ENCODE measurements at places on chromosomes 3 and 15.

DNA sequence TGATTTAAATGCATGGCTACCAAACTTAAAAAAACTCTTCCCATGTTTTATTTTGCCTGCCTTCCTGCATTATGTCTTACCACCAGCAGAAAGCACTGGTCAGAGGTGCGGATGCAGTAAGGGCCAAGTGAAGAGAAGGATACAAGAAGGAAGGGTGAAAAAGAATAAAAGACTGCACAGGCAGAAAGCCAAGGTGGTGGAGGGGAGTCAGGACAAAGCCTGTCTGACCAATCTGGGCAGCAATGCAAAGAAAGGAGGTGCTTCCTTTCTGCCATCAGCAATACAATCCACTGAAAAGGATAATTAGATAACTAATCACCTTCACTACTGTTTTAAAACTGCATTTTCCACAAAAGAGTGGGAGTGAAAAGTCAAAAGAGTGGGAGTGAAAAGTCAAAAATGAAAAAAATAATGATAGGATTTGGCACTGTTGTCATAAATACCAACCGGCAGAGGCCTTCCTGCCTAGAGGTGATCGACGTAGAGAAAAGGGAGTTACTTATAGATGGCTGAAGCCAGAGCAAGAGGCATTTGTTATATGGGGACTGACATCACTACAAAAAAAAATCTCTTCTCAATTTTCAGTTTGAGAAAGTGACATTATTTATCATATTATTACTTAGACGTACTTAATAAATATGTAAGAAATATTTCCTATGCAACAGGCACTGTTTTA is 385.3 kb downstream of the TBC1D5 start:
- DNase-seq: no peak

DNA sequence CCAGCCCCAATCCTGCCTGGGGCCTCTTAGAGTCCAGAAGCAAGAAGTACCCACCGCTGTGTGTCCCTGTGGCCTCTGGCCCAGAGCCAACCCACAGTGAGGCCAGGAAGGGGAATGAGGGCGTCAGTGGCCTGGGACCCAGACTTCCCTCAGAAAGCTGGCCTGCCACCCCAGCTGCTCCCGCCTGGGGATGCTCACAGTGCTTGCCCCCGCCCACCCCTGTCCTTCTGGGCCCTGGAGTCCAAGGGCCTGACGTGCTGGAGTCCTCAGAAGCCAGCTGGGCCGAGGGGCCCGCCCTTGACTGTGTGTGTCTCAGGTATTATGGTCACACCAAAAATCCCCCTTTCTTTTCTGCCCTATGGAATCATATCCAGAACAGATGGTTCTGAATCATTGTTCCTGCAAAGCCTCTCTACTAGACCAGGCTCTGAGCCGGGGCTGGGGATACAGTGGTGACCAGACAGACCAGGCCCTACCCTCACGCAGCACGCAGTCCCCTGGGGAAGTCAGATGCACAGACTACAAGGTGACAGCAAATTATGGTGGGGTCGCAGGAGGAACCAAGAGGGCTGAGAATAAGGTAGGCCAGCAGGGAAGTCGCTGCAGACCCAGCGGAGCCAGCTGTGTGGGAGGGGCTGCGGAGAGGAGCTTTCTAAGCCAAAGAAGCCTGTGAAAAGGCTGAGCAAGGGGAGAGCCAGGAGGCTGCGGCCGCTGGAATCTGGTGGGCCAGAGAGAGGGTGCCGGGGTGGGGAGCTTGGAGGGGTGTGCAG is 99.1 kb downstream of the VGLL4 start:
- DNase-seq: no peak

GRCh38 chr15:56839099-56839498 is 79.3 kb upstream of the TCF12 start:
- no peak for DNase-seq

- DNase-seq: no peak
These were observed 42.1 kb upstream of the NSMCE3 start for GRCh38 chr15:29311696-29312095.

DNA sequence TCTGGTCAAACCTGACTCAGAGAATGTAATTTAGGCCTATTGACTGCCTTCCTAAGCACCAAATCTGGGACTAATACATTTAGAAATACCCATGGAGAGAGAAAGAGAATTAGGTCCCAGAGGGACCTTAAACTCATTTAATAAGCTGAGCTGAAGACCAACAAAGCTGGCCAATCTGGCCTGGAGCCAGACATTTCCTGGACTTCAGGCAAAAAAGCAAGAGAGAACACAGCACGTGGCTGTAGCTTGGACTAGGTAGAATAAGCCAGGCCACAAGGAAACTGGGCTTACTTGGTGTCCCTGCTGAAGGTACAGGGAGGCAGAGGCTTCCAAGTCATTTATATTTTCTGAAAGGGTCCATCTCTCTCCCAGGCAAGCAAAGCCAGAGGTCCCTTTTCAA is 88.1 kb downstream of the RTP4 start:
- peak; percentile 35 for DNase-seq

DNA sequence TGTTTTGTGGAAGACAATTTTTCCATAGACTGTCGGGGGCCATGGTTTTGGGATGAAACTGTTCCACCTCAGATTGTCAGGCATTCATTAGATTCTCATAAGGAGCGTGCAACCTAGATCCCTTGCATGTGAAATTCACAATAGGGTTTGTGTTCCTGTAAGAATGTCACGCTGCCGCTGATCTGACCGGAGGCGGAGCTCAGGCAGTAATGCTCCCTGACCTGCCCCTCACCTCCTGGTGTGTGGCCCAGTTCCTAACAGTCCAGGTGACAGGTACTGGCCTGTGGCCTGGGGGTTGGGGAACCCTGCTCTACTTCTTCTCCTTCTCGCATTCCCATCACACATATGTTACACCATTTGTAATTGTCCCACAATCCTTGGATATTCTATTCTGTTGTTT is 11.0 kb downstream of the CHRNA7 start:
- no peak for DNase-seq

GRCh38 chr3:43346978-43347749 is 60.8 kb downstream of the SNRK start:
- no peak for DNase-seq

DNA sequence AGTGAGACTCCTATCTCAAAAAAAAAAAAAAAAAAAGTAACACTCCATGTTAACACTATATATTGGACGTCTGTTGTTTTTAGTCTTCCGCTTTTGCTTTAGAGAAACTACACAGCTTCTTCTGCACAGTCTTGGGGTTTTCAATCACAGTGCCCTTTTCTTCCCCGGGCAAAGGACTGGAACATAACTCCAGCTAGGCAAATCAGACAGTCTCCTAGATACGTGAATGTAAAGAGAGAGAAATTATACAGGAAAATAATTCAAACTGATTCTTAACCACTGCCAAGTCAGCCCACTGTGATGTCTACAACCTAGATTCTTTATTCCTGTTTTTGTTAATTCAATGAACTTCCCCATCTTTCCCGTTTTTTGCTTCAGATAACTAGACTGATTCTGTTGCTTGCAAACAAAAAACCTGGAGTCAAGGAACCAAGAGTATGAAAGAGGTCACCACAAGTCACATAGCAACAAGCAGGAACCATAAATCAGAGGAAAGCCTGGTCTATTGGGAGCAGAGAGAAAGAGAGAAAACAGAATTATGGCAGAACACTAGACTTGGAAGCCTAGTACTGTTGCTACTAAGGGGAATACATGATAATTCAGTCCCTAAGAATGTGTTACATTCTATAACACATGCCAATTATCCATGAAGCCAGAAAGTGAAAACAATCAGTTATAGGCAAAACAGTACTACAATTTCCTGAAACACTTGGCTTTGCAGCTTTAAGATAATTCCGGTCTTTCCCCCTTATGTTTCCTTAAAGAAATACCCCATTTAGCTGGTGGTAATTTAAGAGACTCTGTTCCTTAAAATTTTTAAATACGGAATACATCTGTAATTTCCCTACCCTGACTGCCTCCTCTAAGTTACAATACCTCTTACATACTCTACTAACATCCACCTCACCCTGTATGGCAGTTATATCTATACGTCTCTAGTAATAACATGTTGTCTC is 63.1 kb downstream of the TBL1XR1 start:
- DNase-seq: no peak

DNA sequence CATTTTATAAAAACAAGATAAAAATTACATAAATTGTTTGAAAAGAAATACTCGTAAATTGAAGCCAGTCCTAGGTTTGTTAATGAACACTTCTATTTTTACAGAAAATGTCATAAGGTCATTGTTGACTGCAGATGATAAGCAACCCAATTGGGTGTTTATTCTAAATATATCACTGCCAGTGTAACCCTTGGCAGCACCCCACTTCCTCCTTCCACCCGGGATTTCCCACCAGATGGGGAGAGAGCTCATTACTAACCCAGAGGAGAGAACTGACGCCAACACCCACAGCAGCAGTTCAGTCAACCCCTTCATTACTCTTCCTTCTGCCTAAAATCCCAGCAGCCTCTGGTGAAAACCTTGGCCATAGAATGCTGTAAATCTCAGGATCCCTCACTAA is 307.6 kb downstream of the GAP43 start:
- no peak for DNase-seq

- DNase-seq: peak; percentile 33
These were observed at the start of gene DZIP1L for GRCh38 chr3:138114988-138115971. TSS of gene DZIP1L (minus strand) at chr3:138115608. CDS start at chr3:138103971, 11,637 bp downstream.

GRCh38 chr3:161560008-161560637 is 63.5 kb downstream of the OTOL1 start:
- peak; percentile 22 for DNase-seq

- no peak for DNase-seq
These were observed 762 bp upstream of the IQSEC1 start for GRCh38 chr3:13074006-13074375.

- DNase-seq: no peak
These were observed 130.6 kb downstream of the TPRA1 start for GRCh38 chr3:127459891-127460290.

- DNase-seq: no peak
These were observed 19.0 kb downstream of the AGTR1 start for GRCh38 chr3:148716657-148717056.

- no peak for DNase-seq
These were observed 15.9 kb downstream of the SLC49A4 start for GRCh38 chr3:122810734-122811133.

- DNase-seq: no peak
These were observed 258.1 kb upstream of the ROPN1 start for GRCh38 chr3:124250053-124250452.

- DNase-seq: no peak
These were observed 10.4 kb downstream of the SLITRK3 start for GRCh38 chr3:165185707-165186327.

- DNase-seq: no peak
These were observed 239.3 kb downstream of the EPHB1 start for GRCh38 chr3:135034291-135034768.

DNA sequence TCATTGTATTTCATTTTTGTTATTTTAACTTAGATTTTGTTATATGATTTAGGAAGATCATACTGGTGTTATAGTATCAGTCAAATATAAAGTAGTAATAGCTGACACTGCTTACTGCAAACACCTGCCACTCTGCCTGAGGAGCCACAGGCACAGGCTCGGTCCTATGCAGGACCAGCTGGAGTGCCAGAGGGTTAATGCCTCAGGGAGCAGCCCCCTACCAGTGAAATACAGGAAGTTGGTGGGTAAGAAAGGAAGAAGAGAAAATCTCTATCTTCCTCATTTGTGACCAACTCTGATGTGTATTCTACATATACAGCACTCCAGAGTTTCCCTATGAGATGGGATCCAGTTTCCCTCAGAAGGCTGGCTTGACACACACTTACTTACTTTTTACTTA is 593.3 kb downstream of the UNC13C start:
- no peak for DNase-seq

DNA sequence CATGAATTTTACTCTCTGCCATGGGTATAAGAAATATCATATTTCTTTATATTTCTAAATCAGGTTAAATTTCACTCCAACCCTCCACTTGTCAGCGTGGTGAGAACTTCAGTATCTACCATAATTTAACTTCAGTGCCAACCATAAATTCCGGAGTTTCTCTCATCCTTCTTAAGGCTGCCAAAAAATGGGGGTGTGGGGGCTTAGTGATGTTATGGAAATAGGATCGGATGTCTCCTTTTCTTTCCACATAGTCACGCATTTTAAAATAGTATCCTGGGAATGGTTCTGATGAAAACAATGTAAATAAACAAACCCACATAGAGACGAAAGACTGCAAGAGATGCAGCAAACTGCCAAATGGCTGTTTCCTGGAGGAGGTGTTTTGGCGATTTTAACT is 12.9 kb upstream of the FAM3D start:
- DNase-seq: no peak

GRCh38 chr3:120025520-120025919 is 68.7 kb downstream of the GSK3B start:
- no peak for DNase-seq

DNA sequence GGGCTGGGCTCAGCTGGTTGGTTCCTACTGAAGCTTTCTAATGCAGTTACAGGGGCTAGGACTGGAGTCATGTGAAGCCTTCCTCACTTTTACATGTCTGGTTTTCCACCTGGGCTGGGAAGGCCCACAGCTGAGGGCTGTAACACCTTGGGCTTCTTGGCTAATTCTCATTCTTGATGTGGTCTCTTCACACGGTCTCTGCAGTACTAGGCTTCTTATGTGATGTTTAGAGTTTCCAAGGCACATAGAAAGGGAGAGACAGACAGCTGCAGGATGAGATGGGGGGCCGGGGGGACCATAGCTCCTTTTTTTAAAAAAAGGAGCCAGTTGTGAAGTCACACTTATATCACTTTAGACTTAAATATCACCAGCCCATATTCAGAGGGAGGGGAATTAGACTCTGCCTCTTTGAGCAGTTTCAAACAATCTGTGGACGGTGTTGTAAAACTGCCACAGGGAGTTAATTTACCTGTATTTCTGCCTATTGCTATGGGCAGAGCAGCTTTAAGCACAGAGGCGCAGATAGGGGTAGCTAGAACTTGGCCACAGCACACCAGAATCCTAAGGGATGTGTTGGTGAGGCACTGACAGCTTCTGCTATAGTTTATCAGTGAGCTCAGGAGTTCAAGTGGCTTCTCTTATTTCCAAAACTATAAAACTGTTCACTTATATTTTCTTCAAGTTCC is 46.7 kb downstream of the NKIRAS1 start:
- DNase-seq: no peak

DNA sequence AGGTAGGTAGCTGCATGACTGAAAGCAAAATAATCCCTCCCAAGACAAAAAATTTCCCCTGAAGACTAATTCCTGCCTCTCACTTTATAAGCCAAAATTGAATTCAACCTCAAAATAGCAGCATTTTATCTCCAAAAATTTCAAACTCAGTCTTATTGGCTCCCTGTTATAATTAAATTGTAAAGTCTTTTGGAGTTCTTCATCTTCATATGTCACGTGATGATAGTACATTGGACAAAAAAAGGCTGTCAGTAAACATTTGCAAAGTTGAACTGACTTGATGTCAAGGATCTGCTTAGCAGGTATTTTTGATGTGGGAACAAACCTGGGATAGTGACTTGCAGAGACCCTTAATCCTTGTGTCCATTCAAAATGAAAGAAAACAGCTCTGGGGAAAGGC is 98.4 kb upstream of the SPRED1 start:
- no peak for DNase-seq

DNA sequence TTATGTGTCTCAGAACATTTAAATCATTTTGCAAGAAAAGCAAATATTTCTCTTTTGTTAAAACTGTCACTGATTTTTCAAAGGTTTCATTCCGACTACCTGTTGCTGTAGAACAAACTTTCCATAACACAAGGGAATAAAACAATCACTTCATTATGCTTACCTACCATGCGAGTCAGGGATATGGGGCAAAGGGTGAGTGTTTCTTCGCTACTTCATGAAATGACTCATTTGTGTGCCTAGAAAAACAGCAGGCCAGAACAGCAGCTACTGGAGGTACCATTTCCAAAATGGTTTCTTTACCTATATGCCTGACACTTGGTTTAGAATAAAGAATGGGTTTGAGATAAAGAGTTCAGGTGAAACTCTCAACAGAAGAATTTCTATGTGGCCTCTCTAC is 712.5 kb downstream of the PLOD2 start:
- DNase-seq: no peak

- DNase-seq: no peak
These were observed 45.4 kb upstream of the CTDSPL start for GRCh38 chr3:37816271-37816670.

Measured in anterior cingulate cortex (tissue), 58 donors.